ENCODE measurements at places on chromosomes 16 and 17.

DNA sequence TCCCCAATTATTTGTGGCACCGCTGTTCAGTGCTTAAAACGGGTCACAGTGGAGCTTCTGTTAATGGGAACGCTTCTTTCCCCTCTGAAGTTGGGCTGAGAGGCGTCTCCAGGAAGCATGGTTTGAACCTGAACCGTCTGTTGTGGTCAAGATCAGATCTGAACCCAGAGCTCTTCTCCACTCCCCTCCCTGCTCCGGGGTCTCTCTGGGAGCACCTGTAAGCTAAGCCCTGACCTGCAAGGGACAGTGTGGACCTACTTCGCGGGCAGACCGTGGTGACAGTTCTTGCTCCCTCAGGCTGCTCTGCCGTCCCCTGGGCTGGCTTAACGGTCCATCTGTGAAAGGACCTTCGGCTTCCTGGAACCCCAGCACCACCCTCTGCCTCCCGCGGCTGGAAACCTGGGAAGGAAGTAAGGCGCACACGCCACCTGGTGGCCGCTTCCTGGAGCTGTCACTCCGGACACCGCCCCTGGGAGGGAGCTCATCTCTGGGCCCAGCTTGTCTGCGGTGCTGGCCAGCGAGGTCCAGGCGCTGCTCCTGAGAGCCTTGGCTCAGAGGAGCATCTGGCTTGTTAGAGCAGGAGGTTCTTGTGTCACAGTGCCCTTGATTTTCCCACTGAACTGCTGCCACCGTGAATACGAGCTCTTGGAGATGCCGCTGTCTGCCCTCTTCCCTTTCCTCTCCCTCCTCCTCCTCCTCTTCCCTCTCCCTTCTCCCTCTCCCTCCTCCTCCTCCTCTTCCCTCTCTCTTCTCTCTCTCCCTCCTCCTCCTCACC lies 518.5 kb upstream of the EEF2KMT start:
- peak; percentile 13 for DNase-seq

- no peak for DNase-seq
Observed at GRCh38 chr16:82522026-82522425, 104.7 kb upstream of the CDH13 start.

- no peak for DNase-seq
Observed at GRCh38 chr17:80671825-80672110, 127.1 kb downstream of the RPTOR start.

DNA sequence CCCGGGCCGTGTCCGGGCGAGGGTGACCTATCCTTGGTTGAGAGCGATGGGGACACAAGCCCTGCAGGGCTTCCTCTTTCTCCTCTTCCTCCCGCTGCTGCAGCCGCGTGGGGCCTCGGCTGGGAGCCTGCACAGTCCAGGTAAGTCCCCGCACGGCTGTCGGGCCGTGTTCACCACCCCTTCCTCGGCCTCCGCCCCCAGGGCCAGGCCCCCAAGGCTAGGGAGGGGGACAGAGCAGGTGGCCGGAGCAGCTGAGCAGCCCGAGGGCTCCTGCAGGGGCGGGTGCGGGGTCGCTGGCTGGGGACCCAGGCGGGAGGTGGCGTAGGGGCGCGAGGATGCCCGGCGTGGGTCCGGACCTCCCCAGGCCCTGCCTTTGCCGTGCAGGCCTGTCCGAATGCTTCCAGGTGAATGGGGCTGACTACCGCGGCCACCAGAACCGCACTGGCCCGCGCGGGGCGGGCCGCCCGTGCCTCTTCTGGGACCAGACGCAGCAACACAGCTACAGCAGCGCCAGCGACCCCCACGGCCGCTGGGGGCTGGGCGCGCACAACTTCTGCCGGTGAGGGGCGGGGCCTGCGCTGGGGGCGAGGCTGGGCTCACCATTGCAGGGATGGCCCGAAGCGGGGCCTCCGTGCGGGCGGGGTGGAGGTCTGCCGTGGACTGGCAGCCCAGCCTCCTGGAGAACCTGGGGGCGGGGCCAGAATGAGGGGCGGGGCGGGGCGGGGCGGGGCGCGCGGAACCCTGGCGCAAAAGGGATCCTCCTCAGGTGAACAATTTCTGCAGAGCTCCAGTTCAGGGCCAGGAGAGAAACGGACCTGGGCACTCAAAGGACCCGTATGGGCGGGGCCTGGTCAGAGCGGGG lies 631 bp downstream of the KREMEN2 start:
- peak; percentile 60 for DNase-seq
